ENCODE measurements at places on chromosomes 7 and 10. TPM values are rescaled to one million over a fixed set of nuclear protein-coding genes. Genes with fewer than 3 reads are reported as not detected.

- ATAC-seq, result no peak
Measured at GRCh38 chr10:32948451-32948850, 9.6 kb downstream of the ITGB1 start.

DNA sequence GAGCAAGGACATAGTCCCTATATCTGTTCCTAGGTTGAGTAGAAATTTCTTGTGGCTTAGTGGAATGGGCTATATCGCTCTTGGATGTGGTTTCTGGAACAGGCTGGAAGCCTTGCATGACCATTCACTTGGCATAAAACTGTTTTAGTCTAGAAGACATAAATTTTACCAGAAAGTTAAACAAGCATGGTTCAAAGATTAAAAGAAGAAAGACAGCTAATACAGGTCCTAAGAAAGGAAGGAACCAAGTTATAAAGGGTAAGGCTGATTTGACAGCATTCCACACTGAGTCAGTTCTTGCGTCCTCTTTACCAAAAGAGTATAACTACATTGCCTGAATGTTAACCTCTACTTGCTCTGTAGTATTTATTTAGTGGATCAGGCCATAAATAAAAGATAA lies 724.2 kb downstream of the SORCS1 start:
- no peak for ATAC-seq

DNA sequence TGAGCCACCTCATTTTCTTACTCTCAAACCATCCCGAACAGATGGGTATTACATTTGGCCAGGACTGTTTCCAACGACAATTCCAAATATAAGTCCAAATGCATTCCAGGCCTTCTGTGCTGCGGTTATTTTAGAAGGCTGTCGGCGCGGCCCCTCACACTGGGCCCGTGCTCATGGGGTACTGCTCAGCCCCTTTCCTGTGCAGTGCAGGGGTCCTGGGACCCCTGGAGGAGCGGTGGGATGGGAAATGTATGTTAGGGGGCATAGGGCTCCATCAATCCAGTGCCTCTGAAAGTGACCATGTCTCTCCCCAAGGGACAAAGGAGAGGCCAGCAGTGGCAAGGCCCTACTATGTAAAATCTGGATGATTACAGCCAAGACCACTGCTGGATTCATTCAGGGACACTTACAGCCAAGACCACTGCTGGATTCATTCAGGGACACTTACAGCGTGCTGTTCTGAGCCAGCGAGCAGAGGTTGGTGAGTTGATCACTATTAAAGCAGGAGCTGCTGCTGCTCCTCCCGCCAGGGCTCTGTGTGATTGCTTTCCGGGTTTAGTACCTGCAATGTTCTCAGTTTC lies 66.3 kb downstream of the CHST15 start:
- ATAC-seq, result no peak

GRCh38 chr7:129742256-129742655 lies 130.7 kb downstream of the NRF1 start:
- no peak for ATAC-seq

DNA sequence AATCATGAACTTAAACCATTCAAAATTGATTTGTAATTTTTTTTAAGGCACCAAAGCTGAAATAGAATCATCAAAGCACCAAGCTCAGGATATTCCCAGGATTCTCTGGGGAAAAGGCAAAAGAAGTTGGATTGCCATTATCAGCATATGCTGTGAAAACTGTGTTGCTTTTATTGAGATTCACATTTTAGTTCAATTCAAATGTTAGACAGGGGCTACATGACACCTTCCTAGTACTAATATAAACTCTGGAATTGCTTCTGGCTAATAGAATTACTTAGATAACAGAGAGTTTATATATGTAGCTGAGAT lies 4.3 kb upstream of the NDST2 start:
- no peak for ATAC-seq

DNA sequence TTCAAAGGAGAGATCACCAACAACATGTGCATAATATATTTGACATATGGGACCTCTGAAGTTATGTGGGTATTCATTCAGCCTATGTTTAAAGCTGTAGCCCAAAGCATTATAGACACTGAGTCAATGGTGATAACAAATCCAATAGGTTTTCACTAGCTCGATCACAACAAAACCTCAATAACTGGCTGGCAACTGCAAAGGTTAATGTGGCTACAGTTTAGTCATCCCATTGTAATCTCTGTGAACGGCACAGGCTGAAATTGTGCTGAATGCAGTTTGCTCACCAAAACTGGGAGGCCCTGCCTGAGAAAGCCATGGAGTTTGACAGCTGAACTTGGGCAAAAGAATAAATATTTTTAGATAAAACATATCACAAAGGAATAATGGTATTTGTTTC lies 152.4 kb upstream of the ADO start:
- no peak for ATAC-seq

DNA sequence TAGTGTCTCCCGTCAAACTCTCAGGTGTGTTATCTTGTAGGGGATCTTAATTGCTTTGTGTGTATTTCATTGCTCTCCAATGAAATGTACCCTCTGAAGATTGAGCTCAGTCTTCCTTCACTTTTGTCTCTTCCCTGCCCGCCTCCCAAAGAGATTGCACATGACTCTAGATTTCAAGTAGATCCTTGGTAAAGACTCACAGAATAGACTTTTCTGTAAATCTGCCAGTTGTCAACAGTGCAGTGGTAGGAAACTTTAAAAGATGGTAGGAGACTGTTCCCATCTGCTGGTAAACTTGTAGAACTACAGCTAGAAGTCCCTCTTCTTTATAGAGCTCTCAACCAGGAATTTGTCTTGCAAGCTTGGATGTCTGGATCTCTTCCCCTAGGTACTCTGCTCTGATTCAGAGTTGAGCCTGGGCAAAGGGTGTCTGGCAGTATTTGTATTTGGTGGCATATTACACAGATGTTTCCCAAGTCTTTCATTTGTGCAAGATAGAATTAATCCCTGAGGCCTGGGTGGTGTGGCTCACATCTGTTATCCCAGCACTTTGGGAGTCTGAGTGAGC lies 9.6 kb downstream of the CCL26 start:
- peak; percentile 79 for ATAC-seq

DNA sequence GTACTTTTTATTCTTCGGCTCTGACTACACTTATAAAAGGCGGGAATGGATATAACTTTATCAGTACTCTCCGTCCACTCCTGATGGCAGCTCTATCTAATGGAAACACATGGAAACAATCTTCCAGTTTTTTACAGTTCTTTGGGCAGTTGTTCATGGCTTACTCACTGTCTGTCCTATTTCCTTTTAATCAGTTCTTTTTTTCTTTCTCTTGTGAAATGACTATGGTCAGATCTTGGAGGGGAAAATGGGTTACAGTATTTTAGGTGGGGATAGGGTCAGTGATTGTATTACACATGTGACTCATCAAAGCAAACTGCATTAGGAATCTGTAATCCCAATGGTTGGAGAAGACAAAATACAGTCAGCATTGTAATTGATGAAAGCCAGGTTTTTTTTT lies 112.4 kb downstream of the BICC1 start:
- ATAC-seq, result peak; percentile 66

- ATAC-seq, result peak; percentile 51
Measured at GRCh38 chr10:75612904-75613684, 181.7 kb downstream of the LRMDA start.

- ATAC-seq, result no peak
Measured at GRCh38 chr7:94145602-94146001, 141.4 kb upstream of the BET1 start.

- ATAC-seq, result no peak
Measured at GRCh38 chr7:134546955-134547354, 2.0 kb upstream of the AKR1B15 start.

- ATAC-seq, result no peak
Measured at GRCh38 chr7:151273651-151274390, 25.3 kb upstream of the SMARCD3 start.

GRCh38 chr7:140617081-140617480 lies 23.5 kb downstream of the DENND2A start:
- no peak for ATAC-seq

DNA sequence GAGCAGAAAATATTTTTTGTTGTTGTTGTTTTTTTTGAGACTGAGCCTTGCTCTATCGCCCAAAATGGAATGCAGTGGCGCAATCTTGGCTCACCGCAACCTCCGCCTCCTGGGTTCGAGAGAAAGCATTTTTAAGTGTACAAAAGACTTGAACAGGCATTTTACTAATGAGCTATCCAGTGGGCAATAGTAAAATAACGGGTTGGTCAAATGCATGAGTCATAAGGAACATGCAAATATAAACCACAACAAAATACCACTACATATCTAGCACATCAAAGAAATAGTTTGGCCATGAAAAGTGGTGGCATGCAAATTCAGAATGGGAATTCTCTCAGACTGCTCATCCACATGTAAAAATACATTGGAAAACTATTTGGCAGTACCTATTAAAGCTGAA lies 71.7 kb upstream of the TMEM106B start:
- ATAC-seq, result no peak

- ATAC-seq, result no peak
Measured at GRCh38 chr7:79723833-79724618, 270.6 kb upstream of the MAGI2 start.

GRCh38 chr7:102320601-102321350 lies 34.1 kb downstream of the SH2B2 start:
- ATAC-seq, result no peak

Gene HMX2
- not detected for total RNA-seq

Gene CHST3
- 31.8 TPM for total RNA-seq

Gene ACTL6B
- total RNA-seq, result 2.2 TPM

Gene FBXW4
- 123 TPM for total RNA-seq

Gene AKR1D1
- total RNA-seq, result not detected

Gene GRM3
- not detected for total RNA-seq

Gene SPDYE11
- total RNA-seq, result not detected

Gene AQP1
- total RNA-seq, result 439 TPM
